ENCODE measurements at places on chromosomes 3 and 15.

- no peak for DNase-seq
Measured at GRCh38 chr15:74830868-74831267, 4.4 kb downstream of the CPLX3 start.

DNA sequence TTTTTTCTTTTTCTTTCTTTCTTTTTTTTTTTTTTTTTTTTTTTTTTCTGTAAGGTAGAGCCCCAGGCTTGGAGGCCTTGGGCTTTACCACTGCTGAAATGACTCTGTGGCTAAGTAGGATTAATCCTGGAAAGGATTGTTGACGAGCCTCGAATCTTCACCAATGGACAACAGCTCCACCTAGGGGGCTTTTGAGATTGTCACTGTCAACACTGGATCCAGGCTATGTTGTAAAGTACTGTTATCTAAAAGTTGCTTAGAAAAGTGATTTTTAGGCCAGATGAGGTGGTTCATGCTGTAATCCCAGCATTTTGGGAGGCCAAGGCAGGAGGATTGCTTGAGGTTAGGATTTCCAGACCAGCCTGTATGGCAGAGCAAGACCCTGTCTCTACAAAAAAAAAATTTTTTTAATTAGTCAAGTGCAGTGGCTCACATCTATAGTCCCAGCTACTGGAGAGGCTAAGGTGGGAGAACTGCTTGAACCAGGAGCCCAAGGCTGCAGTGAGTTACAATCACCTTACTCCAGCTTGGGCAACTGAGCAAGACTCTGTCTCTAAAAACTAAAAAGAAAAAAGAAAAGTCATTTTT, 41.6 kb downstream of the KLHL18 start:
- DNase-seq, result peak; percentile 30

GRCh38 chr15:77620297-77620696, 12.4 kb downstream of the LINGO1 start:
- no peak for DNase-seq

GRCh38 chr3:155701882-155702465, 42.9 kb downstream of the PLCH1 start:
- DNase-seq, result no peak

- no peak for DNase-seq
Measured at GRCh38 chr15:100941536-100941935, 22.4 kb downstream of the LRRK1 start.

DNA sequence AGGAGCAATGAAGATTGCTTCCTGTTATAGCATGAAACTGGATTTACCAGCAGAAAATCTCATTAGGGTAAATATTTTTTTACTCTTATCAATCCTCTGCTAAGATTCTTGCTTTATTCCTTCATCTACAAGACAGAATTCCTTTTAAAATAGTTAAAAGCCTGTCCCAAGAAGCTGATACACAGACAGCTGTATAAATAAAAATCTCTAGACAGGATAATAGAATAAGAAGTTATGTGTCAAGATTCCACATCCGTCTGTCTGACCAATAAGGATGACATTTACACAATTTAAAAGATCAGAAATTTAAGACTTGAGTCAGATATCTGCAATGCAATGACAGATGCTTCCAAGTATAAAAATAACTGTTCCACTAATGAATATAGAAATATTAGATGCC, 57.6 kb downstream of the SSR3 start:
- DNase-seq, result no peak

- no peak for DNase-seq
Measured at GRCh38 chr15:35505809-35506208, 40.2 kb downstream of the DPH6 start.

GRCh38 chr3:42581709-42582473, at the start of gene SEC22C:
TSS of gene SEC22C (minus strand) at chr3:42581967. CDS start at chr3:42569046, 12,921 bp downstream.
- peak; percentile 93 for DNase-seq

DNA sequence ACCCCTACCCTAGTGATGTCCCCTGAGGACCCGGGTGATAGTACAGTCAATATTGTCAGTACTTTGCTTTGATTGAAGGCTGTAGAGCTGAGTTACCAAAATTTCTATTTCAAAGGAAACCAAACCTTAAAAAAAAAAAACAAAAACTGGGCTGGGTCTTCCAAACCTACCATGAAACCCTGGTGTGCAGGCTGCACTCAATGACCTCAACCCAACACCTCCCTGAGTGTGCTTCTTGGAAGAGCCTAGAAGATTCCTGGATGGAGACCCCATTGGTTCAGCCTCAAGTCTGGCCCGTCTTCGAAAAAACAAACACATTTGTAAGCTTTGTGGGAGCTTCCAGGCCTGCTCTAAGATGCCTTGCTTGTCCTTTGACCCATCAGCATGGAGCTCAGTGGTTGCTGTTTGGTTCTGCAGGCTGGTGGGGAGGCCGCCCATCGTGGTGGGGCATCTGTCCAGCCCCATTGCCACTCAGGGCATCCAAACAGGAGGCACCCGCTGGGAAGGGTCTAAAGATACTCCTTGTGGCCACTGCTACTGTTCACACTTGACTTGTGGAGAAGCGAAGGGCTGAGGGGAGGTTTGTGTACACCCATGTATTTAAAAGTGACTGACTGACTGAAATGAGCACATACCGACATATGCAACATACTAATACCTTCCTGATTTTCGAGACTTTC, 32.2 kb downstream of the CRTAP start:
- DNase-seq, result no peak

- DNase-seq, result no peak
Measured at GRCh38 chr3:21634112-21634511, 116.9 kb downstream of the ZNF385D start.

DNA sequence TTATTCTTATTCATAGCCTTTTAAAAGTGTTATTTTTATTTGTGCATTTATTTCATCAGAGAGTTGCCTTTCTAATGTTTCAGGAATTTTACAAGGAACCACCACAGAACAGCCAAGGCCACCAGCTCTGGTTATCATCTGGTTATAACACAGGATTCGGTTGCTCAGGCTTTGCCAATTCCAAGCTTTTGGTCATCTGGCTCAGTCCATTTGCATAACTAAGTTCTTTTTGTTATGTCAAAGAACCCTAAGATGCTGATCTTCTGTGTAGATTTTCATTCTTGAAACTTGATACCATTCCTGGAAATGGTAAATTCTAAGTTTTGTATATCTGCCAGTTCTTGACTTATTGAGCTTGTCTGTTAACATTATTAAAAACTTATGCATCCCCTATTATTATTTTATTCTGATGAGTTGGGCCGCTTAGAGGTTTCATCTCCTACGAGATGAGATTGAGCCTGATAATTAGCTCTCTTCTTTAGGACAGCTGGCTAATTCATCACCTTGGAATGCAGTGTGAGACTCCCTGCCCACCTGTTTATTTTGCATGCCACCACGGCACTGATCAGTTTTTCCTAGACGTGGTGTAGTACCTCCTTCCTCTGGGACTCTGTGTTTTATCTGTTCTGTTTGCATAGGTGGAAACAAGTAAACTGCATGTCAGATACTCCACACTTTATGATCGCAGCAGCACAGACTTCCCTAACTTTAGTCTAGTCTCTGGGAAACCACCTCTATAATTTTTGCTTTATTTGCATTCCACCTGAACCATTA, 264.8 kb downstream of the SLCO3A1 start:
- no peak for DNase-seq

GRCh38 chr3:160820022-160820421, 64.0 kb downstream of the PPM1L start:
- DNase-seq, result no peak

DNA sequence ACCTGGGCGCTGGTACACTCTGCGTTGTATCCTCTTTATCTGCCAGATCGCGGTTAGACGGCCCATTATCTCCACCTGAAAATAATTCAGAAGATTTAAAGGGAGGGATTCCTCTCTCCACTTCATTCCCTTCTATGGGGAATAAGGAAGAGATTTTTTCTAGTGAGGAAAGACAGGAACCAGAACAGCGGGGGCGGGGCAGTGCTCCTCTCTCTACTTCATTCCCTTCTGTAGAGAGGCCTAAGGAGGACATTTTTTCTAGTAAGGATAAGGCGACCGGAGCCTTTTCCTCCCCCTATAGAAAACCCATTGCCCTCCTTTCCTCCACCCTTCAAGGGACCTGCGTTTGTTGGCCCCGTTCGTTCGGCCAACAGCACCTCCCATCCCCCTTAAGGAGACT, 8.3 kb upstream of the LIPH start:
- no peak for DNase-seq

DNA sequence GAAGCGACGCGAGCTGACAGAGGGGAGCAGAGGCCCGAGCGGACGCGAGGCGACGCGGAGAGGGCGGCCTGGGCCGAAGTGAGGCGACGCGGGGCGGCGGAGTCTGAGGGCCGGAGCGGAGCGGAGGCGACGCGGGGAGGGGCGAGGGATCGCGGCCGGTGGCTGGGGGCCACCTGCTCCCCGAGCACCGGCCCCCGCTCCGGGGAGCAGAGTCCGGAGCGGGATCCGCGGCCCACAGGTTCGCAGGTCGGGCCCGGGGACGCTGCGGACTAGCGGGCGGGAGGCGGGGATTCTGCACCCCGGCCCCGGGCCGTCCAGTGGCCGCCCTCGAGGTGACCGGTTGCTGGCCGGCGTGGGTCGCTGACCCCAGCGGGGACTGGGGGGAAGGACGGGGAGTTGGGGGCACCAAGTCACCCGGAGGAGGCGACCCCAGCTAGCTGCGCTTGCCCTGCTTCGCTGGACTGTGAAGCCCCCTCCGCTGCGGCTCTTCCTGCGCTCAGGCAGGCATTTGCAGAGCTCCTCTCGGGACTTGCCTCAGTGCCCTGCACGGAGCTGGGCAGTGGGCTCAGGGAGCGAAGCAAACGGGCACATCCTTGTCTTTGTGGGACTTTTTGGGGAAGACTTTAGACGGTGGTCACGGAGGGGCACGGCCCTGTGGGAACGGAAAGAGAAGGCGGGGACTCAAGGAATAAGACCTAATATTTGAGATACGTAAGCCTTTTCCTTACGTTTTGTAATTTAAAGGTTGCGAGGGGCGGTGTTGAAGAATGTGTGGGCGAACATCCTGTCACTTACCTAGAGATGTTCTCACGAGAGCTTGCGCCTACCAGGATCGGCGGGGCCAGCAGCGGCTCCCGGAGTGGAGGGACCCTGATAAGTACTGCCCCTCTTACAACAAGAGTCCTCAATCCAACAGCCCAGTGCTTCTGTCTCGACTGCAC, 566 bp downstream of the HMCES start:
- DNase-seq, result peak; percentile 59

- peak; percentile 69 for DNase-seq
Measured at GRCh38 chr3:53195602-53196574, 34.9 kb downstream of the PRKCD start.

GRCh38 chr15:26868029-26868685, 1.3 kb downstream of the GABRA5 start:
- no peak for DNase-seq

Measured in activated T-cell treated with anti-CD3 and anti-CD28 coated beads, Interleukin-2, amount 50 U/mL, for 1 hour (primary cell).